ENCODE measurements at places on chromosomes 7 and 10. TPM values are rescaled to one million over a fixed set of nuclear protein-coding genes. Genes with fewer than 3 reads are reported as not detected.
A peak's percentile ranks its signal among the peaks of the same experiment; 100 is the strongest.

The PALD1 gene
- 3.1 TPM for total RNA-seq

DNA sequence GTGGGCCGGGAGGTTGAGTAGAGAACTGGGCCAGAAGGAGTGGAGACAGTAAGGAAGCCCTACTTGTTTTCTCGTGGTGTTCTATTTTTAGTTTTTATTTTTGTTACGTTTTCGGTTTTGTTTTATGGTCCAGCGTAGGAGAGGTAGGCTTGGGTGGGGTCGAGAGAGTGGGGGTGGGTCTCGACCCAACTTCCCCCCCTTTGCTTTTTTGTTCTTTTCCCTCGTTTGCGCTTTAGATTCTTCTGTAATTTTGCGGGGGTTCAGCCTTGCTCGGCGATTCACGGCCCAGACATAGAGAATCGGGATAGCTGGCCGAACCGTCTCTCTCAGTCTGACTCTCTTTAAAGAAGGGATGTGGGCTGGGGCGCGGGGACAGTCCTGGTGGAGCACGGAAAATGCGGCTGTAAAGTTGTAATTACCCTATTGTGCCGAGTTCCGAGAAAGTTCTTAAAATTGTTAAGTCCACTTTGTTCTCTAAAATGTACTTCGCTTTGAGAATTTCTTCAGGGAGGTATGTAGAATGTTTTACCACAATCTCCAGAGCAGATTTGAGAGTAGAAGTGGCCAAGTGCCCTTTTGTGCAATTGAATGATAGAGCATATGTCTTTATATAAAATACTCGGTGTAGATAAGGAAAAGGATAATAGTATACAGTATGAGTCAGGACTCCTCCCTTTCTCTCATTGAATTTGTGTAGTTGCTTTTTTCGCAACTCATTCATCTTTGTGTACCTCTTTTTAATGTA, 816 bp downstream of the DMTF1 start:
- H3K27ac ChIP-seq: peak overlapping the region; percentile 93
- peak overlapping the region; percentile 92 for H3K4me3 ChIP-seq
- H3K4me1 ChIP-seq: peaks cover 31% of the 10 kb centered on the region
- DNase-seq: peak; percentile 51

DNA sequence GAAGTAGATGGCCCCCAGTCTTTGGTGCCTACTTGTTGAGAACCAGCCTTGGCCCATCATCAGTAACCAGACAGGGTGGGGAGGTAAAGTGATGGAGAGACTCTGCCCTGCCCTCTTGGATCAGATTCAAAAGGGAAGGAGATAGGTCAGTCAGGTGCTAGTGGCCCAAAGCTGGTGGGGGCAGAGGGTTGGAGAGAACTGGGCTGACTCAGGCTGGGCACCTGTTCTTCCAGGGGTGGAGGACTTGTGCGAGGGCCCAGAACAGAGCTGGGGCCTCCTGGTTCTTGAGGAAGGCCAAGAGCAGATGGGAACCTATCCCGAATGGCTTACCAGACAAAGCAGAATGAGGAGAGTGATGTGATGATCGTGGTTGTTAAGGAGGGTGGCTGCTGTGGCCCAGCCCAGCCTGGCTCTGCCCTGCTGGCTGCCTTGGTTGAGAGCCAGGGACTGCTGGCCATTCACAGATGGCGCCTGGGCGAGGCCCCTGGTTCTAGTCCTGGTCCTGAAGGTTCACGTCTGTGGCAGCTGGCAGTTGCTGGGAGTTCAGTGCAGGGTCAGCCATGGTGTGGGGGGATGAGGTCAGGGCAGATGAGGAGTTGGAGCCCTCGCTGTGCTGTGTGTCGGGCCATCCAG, 36.6 kb downstream of the PALD1 start:
- no peak overlapping the region for H3K4me3 ChIP-seq
- DNase-seq: no peak
- H3K36me3 ChIP-seq: no peaks in the 10 kb centered on the region
- peaks cover 6% of the 10 kb centered on the region for H3K4me1 ChIP-seq
- no peak overlapping the region for H3K27ac ChIP-seq
- H3K27me3 ChIP-seq: no peaks in the 10 kb centered on the region

DNA sequence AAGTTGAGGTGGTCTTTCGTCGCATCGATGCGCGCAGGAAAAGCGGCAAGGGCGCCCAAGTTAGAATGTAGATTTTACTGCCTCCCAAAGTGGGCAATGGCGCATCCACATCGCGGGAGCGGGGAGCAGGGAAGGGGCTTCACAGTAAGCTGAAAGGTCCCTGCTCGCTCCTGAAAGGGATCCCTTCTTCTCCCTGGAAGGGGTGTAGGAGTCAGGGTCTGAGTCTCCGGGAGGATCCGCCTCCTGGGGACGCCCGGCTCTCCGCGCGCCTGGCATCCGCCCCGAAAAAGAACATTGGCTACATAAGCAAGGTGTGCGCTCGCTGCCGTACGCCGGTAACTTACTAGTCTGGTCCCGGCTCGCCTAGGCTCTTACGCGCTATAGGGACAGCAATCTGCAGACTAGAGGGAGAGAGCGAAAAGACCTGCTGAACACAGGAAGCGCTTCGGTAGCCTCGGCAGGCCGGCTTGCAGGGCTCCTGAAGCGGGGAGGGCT, 804 bp downstream of the UNC5B start:
- peaks cover 79% of the 10 kb centered on the region for H3K27me3 ChIP-seq
- no peaks in the 10 kb centered on the region for H3K36me3 ChIP-seq
- peaks cover 18% of the 10 kb centered on the region for H3K4me1 ChIP-seq
- no peak overlapping the region for H3K27ac ChIP-seq
- peak overlapping the region; percentile 57 for H3K4me3 ChIP-seq

DNA sequence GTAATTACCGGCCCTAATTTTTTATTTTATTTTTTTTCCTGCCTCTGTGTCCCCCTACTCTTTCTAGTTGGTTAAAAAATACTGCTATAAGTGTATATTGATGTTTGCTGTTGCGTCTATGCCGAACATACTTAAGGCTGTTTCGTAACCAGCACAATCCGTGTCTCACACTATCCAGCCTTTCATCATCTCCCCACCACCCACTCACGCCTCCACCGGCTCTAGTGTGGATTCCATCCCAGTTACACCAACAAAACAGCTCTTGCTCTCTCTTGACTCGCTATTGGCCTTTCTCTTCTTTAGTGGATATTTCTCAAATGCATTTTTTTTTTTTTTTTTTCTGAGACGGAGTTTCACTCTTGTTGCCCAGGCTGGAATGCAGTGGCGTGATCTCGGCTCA, 70.1 kb upstream of the CAMK1D start:
- no peak for DNase-seq
- H3K4me1 ChIP-seq: no peaks in the 10 kb centered on the region
- H3K27me3 ChIP-seq: no peaks in the 10 kb centered on the region
- H3K27ac ChIP-seq: no peak overlapping the region

DNA sequence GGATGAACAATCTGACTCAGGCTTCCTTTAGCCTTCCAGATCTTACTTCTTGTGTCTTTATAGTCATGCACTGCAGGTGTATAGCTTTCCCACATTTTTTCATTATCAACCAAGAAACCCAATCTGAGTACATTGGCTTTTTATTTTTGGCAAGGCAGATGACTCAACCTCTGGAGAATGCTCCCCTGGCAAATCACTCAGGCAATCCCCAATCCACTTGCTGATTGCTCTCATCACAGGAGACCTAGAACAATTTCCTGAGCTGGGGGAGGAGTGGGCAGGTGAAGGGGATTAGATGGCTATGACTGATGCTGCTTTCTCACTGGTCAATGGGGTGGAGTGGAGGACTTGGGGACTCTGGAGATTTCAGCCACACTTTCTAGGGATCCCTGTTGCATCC, 134.4 kb downstream of the SLC16A9 start:
- no peak overlapping the region for H3K27ac ChIP-seq
- no peaks in the 10 kb centered on the region for H3K4me1 ChIP-seq
- H3K4me3 ChIP-seq: no peak overlapping the region
- DNase-seq: no peak
- peaks cover 18% of the 10 kb centered on the region for H3K27me3 ChIP-seq
- H3K36me3 ChIP-seq: no peaks in the 10 kb centered on the region

The HECW1 gene
- total RNA-seq: not detected
